ENCODE measurements at places on chromosomes 7 and 10.

- DNase-seq = no peak
Observed at GRCh38 chr10:60044242-60044641, 137.9 kb upstream of the CCDC6 start.

- no peak for DNase-seq
Observed at GRCh38 chr10:133131734-133132472, 28.1 kb upstream of the KNDC1 start.

DNA sequence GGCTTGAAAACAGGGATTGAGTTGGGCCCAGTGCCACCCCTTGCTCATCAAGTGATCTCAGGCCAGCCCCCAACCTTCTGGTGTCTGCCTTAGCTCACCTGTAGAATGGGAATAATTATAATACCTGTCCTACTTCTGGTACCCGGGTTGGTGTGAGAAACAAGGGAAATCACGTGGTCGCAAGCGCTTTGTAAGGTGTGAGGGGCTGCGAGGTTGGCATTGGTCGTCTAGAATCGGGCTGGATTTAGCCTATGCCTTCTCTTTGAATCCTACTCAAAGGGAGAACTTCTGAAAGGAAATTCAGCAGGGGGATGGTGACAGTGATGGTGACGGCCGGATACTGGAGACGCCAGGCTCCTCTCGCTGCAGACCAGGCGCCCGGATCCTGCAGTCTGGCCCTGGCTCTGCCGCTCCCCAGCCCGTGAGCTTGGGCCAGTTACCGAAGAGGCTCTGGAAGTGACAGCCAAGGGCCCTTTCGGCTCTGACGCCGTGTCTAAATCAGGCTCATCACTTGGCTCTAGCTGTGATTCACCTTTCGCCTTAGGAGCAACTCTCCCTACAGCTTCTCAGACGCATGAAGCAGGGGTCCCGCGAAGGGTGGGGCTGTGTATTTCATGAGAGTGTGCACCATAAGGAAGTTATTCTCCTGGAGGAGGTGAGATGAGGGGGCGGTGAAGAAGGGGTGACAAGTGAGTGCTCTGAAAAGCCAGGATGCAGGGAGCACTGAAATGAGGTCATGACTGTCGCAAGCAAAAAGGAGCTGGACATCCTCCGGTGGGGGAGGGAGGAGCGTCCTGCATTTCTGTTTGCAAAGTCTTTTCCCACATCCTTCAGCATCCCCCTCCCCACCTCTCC lies 4.0 kb upstream of the CREB5 start:
- no peak for DNase-seq

- no peak for DNase-seq
Observed at GRCh38 chr10:14545827-14546226, 215.1 kb upstream of the FRMD4A start.
